CD14-positive monocyte (primary cell): ENCODE measurements at places on chromosomes 2 and 18.
A peak's percentile ranks its signal among the peaks of the same experiment; 100 is the strongest.

DNA sequence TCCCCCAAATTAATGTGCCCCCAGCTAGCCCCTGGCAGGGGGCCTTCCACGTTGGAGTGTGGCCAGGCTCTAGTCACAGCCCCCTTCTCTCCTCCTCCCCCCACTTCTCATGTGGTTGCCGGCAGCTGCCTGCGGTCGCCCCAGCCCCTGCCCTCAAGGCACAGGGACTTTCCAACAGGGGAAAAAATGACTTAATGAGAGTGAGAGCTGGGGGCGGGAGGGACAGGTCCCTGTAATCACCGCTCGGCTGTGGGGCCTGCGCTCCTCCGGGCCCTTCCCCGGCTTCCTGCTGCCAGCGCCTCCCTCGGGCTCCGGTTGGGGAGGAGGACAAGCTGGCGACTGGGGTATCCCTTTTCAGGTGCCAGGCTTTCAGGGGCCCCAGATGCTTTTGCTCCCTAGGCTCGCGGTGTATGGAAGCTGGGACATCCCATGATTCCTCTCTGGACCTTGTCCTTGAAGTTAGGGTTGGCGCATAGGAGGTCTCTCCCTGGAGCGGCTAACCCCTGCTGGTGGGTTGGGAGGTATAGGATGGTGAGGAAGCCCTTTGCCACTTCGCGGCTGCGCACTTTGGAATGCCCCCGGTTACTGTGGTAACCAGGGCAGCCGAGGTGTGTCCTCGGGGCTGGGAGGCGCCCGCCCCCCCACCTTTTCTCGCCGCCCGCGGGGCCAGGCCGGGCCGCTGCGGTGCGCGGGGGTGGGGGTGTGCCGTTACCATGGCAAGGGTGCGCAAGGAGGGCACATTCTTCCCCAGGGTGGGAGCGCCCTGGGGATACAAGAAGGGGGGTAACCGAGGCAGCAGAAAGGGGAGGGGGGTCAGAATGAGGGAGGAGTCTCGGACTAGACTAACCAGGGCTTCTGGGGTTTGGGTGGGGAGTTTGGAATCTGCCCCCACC is 16.1 kb downstream of the WNT10A start:
- no peak for DNase-seq

- no peak for DNase-seq
Measured at GRCh38 chr2:66127061-66127460, 307.9 kb upstream of the MEIS1 start.

DNA sequence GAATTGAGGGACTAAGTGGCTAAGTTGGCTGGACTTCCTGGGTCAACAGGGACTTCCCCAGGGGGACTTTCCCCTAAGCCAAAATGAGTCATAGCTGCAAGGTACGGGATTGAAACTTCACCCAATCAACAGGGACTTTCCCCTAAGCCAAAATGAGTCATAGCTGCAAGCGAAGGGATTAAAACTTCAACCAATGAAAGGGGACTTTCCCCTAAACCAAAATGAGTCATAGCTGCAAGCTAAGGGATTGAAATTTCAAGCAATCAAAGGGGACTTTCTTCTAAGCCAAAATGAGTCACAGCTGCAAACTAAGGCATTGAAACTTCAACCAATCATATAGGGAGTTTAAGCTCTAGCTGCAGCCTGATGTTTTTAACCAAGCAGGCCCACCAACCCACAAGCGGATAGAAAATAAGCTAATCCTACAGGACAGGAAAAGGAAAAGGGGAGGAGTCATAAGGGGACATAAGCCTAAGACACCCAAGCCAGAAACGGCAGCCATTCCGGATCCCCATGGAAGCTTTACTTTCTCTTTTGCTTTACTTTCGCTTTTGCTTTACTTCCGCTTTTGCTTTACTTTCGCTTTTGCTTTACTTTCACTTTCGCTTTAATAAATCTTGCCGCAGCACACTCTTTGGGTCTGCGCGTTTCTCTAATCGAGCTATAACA is 1375.4 kb upstream of the CELF4 start:
- DNase-seq, result peak; percentile 92

GRCh38 chr2:213248637-213249036 is 35.6 kb upstream of the SPAG16 start:
- DNase-seq, result no peak

GRCh38 chr2:63580651-63581297 is 7.5 kb downstream of the WDPCP start:
- no peak for DNase-seq

- DNase-seq, result no peak
Measured at GRCh38 chr2:99336804-99337112, 431 bp upstream of the EIF5B start.

DNA sequence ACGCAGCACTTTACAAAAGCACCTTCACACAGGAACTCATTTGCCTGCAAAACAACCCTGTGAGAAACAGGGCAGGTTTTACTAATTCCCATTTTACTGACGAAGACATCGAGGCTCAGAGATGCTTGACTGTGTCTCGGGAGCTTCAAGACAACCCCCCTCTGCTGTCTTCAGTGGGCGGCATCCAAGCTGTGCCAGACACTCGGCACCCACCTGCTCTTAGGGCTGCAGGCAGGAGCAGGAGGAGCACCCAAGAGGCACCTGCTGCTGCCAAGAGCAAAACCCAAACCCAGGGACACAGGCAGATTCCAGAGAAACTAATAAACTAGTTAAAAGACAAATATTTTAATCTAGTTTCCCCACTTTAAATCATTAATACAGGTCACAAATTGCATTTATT is 67.9 kb downstream of the PPP4R1 start:
- no peak for DNase-seq

GRCh38 chr2:216743781-216744180 is 48.4 kb upstream of the IGFBP5 start:
- DNase-seq, result no peak

- DNase-seq, result no peak
Measured at GRCh38 chr2:239694487-239694886, 293.7 kb upstream of the HDAC4 start.

GRCh38 chr2:133667085-133667484 is 98.8 kb upstream of the NCKAP5 start:
- no peak for DNase-seq

- DNase-seq, result no peak
Measured at GRCh38 chr18:58458304-58458703, 170.6 kb downstream of the ALPK2 start.

- DNase-seq, result no peak
Measured at GRCh38 chr2:77954931-77955330, 432.8 kb upstream of the LRRTM4 start.

GRCh38 chr2:89833116-89833779 is 1141.8 kb downstream of the RPIA start:
- DNase-seq, result no peak

DNA sequence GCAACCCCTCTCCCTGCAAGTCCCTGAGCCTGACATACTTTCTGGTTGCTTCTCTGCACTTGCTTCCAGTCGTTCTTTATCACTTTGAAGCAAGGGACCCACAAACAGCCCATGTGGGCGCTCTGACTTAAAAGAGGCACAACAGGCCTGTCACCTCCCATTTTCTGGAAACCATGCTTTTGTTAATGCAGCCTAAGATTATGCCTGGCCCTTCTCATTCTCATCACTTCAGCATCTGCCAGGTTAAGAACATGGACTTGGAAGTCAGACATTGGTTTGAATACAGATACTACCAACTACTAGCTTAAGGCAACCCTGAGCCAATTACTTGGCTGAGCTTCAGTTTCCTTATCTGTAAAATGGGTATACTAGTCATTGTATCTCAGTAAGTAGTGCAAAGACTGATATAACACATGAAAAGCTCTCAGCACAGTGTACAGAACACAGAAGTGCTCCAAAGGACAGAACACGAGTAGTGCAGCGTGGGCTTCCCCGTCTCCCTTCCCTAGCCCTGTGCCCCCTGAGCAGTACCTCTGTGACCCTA is 141.4 kb downstream of the TNS1 start:
- DNase-seq, result no peak

GRCh38 chr2:75523313-75524275 is 37.1 kb downstream of the EVA1A start:
- no peak for DNase-seq

GRCh38 chr2:198852248-198852647 is 605.5 kb downstream of the SATB2 start:
- no peak for DNase-seq

DNA sequence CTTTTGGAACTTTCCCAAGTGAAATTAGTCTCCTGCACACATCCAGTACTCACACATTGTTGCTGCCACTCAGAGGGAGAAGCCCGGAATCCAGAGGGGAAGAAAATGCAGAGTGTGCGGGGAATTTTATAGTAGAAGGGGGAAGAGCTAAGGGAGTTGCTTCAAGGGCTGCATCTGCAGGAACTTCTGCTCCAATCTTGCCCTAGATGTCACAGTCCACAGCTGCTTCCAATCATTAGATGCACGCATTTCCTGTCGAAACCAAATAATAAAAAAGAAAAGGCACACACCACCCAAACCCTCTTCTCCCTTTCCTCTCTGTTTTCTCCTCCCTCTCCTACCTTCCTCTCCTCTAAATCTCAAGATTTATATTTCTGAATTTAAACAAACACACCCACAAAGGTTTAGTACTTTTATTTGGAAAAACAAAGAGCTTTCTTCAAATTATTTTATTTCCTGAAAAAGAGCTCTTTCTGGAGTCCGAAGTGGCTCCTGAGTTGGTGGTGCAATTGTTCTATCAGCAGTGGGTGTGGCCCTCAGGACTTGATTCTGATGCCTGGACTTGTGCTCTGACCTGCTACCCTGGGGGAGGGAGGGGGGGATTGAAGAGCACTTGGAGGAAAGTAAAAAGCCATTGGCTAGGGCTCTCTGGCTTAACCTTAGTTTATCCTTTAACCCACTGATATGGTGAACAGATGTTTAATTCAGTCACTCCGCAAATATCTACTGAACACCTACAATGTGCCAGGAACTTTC is 72.0 kb downstream of the KCNE4 start:
- DNase-seq, result no peak

DNA sequence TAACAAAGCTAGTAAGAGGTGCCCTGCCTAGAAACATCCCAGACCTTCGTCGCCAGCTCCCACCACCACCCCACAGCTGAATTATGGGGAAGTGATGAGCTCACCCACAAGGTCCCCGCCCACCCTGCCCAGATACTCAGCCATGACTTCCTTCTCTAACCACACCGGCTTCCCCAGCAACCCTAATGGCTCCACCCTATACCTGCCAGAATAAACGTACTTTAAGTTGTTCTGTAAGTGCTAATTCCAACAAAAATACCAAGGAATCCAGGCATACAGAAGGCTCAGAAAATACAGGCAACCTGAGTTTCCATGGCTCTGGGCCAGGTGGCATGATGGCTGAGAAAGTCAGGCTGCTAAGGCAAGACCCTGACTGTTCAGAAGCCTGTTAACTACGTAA is 39.1 kb downstream of the TMEM163 start:
- peak; percentile 64 for DNase-seq

DNA sequence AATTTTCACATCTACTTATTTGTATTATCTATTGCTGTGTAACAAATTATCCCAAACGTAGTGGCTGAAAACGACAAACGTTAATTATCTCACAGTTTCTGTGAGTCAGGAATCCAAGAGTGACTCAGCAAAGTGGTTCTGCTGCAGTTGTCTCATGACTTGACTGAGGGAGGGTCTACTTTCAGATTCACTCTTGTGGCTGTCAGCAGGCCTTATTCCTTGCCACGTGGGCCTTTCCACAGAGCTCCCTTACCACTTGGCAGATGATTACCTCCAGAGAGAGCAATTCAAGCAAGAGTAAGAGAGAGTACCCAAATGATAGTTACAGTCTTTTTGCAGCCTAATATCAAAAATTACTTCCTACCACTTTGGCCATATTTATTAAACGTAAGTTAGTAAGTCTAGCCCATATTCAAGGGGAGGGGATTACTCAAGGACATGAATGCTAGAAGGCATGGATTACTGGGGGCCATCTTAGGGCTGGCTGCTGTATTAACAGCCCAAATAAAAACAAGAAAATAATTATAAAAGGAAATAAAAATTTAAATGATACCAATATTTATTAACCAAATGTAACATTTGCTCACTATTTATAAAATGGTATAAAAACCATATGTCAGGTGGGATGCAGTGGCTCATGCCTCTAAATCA is 48.7 kb upstream of the NBEAL1 start:
- peak; percentile 65 for DNase-seq

DNA sequence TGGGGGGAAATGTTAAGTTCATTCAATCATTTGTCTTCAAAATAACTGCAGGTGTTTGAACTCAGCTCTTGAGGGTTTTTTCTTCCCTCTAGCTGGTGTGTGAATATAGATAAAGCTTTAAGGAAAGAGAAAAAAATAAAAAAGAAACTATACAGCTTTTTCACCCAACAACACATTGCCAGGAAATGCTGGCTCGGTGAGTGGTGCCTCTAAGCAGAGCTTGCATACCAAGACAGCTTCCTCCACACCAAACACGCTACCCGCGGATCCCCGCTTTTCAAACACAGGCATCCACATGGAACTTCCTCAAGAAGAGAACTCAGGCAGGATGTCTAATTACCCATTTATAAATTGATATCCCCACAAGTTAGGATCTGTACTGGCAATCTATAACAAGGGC is 69.8 kb upstream of the TANK start:
- peak; percentile 36 for DNase-seq

GRCh38 chr18:48840491-48840877 is 110.3 kb downstream of the SMAD7 start:
- no peak for DNase-seq

GRCh38 chr18:23887493-23887892 is 127.1 kb upstream of the TTC39C start:
- DNase-seq, result no peak

DNA sequence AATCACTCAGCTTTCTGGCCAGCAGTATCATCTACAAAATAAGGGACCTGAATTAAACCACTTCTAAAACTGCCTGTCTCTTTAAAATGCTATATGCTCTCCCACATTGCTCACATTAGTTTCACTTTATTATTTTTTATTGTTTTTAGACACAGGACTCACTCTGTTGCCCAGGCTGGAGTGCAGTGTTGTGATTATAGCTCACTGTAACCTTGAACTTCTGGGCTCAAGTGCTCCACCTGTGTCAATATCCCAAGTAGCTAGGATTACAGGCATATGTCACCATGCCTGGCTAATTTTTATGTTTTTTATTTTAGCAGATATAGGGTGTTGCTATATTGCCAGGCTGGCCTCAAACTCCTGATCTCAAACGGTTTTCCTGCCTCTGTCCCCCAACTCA is 591.3 kb upstream of the ZNF804A start:
- DNase-seq, result no peak

DNA sequence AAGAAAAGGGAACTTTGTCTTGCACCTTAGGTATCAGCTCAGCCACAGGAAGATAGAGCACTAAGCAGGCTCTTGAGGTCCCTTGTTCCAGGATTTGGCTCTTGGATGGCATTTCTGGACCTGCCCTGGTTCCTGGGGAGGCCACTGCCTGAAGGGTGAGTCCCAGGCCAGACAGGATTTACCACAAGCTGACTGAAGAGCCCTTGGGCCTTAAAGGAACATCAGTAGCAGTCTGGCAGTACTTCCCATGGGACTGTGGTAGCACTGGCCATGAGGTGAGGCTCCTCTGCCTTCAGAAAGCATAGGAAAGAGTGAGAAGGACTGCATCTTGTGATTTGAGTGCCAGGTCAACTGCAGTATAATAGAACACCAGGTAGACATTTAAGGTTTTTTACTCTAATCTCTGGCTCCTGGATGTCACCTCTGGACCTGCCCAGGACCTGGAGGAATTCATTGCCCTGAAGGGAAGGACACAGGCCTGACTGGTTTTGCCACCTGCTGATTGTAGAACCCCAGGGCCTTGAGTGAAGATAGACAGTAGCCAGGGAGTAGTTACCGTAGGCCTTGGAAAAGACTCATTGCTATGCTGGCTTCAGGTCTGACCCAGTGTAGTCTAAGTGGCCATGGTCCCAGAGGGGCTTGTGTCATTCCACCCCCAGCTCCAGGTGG is 154.4 kb upstream of the CREB1 start:
- DNase-seq, result no peak

- no peak for DNase-seq
Measured at GRCh38 chr2:7755879-7756278, 838.7 kb downstream of the RNF144A start.
